Nucleus accumbens (tissue), 56 donors: ENCODE measurements at places on chromosomes 4 and X.

DNA sequence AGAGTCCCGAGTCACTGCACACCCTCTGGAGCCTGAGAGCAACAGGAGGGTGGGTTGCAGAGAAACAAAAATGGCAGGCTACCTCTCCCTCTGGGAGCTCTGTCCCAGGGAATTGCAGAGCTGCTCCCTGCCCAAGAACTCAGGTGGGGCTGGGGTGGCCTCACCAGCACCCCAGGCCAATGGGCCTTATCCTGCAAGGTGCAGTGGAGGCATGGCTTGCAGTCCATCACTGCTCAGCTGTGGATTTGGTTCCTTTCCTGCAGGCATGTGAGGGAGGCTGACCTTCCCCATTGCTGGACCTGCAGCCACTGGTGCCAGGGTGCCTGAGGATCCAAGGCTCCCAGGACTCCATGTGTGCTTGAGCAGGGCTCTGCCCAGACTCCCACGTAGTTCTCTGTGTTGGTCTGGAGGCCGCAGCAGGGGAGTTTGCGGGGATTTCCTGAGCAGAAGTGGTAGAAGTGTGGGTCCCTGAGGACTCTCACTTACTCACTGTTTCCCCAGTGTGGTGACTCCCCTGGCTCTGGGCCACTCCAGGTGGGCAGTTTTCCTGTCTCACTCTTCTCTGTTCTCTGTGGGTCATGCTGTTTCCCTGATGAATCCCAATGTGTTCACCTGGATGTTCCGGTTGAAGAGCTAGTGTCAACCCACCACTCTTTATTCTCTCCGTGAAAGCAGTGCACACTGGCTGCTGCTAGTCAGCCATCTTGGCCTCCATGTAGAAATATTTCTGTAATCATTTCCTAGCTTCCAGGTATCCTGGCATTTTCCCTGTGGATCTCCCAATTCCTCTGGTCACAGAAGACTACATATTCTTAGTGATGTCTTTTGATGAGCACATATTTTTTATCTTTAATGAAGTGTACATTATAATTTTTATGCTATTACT, 82.3 kb downstream of the ARHGAP24 start:
- no peak for DNase-seq

- DNase-seq = no peak
Observed at GRCh38 chr4:7195141-7195515, 2.8 kb downstream of the SORCS2 start.

DNA sequence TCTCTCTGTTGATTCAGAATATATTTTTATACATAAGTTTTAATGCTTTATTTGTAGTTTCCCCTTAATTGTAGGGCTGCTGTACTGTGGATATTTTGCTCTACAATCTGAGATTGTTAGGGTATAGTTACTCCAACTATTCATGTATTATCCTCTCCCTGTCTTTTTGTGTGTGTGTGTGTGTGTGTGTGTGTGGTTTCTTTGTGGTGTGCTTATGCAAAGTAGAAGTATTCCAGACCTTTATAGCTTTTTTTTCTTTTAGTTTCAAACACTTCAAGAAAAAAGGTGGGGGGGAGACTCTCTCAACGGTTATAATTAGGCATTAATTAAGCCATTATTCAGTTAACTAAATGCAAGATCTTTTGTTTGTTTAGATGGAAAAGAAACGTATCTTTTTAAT, 6.7 kb downstream of the SMAD1 start:
- no peak for DNase-seq

GRCh38 chrX:9269134-9269533, 195.7 kb upstream of the TBL1X start:
- no peak for DNase-seq

GRCh38 chrX:40156470-40157227, 58.9 kb upstream of the BCOR start:
- no peak for DNase-seq

DNA sequence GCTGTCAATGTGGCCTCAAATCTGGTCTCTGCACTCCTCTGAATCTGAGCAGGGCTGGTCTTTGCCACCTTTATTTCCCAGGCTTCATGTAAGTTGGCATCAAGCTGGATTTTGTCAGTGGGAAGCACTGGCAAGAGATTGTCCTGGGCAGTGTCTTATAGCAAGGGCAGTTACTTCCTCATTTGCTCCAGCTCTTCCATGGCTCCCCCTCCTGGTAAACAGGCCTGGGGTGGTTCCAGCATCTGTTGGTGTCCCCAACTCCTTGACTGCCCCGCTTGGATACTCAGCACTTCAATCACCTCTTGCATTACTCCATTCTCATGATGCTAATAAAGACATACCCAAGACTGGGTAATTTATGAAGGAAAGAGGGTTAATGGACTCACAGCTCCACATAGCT, 15.0 kb upstream of the REST start:
- DNase-seq = no peak

DNA sequence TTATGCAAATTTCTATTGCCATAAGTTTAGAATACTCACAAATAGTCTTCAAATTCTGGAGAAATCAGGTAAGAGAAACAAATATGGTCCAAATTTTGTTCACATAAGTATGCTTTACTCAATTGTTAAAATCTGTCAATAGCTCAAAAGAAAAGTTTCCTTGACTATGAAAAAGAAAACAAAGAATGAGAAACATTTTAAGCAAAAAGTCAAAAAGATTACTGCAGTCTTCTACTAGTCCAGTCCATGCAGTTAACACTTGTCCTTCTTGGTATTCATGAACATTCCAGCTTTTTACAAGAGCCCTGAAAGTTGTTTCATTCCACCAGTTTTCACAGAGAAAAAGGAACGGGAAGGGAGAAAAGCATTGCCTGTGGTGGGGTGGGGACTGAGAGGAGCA, 54.7 kb upstream of the ZXDA start:
- no peak for DNase-seq

DNA sequence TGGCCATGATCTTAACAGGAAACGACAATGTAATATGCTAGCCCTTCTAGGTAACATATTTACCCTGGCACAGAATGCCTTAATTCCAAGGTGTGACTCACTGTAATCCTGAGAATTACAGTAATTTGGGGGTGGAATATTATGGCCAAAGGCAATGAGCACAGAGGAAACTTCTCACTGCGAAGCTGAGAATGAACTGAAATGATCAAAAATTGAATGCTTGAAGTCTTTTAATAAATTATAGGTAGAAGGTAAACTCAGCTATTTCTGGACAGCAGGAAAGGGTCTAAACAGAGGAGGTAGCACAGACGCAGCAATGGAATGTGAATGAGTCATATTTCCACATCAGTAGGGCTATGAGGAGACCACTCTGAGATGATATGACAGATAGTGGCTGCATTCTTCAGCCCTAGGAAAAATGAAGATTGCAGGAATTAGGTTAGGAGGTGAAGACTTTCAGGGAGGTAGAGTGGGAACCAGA, 312.6 kb downstream of the PACRGL start:
- DNase-seq = no peak

DNA sequence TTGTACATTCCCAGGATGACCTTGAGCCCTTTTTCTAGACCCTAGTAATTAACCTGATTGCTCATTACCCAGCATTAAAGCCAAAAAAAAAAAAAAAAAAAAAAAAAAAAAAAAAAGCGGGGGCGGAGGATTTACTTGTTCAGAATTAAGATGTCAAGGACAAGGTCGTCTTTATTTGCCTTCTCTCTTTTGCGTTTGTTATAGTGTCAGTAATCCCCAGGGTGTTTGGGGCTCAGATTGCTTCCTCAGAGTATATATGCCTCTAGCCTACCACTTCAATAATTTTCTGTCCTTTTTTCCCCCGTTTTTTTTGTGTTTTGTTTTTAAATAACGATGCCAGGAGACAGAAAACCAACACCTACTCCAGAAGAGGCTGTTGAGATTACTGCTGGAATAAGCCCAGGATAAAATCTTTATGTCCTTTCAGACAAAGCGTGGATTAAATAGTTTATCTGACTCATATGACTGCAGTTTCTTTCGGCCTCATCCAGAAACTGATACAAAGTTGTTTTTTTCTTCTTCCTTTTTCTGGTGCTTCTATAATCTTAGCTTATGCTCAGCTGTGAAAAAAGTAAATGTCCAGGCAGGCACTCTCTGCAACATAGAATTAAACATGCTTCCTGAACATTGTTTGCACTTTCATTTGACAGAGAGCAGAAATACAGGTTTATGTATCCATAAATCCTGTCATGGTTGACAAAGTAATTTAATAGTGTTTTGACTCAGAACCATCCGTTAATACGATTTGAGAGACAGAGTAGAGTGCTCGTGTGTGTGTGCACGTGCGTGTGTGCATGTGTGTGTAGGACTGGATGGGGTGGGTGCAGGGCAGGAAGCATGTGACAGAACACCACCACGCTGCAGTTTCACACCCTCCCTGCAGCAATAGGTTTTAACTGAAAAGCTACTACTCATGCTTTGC, 138.6 kb downstream of the AFF1 start:
- no peak for DNase-seq

DNA sequence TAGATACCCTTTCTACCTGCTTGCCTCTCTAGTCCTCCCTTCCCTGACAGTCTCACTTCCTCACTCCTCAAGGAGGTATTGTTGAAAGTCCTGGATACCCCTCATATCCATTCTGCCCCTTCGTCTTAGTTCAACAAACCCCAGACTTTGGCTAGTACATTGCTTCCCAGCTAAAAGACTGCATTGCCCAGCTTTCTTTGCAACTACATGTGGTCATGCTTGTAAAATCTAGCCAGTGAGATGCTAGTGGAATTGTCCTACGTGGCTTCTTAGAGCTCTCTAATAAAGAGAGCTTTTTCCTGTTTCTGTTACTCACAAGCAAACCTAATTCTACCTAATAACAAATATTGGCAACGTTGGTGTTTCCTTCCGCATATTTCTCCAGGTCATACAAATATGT, 237.9 kb upstream of the PSAPL1 start:
- no peak for DNase-seq

- no peak for DNase-seq
Observed at GRCh38 chr4:3690551-3691152, 75.5 kb upstream of the ADRA2C start.

DNA sequence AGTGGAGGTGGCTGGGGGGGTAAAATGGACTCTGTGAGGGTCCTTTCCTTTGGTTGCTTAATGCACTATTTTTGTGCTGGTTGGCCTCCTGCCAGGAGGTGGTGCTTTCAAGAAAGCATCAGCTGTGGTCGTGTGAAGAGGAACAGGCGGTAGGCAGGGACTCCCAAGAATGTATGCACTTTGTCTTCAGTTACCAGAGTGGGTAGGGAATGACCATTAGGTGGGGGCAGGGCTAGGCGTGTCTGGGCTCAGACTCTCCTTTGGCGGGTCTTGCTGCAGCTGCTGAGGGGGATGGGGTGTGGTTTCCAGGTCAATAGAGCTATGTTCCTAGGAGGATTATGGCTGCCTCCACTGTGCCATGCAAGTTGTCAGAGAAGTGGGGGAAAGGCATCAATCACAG, 509.0 kb downstream of the PCDH19 start:
- no peak for DNase-seq

DNA sequence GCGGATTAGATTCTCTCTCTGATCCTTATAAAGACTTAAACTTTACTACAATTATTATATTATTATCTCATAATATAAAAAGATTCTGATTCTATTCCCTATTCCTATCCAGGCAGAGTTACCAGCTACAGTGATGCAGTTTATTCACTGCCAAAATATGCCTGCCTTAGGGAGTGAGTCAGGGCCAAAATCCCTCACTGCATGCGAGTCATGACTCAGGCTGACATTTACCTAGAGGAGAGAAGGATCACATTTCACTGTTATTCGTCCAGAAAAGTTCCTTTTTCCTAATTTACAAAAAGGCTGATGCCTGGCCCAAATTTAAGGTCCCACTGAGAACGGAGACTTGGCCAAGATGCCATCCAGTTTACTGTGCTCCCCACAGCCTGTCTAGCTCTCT, 168.5 kb upstream of the LDB2 start:
- no peak for DNase-seq

DNA sequence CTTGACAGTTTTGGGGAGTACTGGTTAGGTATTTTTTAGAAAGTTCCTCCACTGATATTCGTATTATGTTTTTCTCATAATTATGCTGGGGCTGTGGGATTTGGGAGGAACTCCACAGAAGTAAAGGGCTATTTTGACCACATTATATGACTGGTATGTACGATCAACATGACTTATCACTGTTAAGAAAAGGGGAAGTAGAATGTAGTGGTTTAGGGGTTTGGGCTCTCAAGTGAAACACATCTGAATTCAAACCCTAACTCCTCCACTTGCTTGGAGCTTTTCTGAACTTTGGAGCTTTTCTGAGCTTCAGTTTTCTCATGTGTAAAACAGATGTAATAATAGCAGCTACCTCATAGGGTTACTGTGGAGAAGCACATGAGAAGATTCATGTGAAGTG, 96.4 kb upstream of the C1GALT1C1 start:
- DNase-seq = no peak

GRCh38 chr4:9980898-9981297, 40.4 kb downstream of the SLC2A9 start:
- no peak for DNase-seq

DNA sequence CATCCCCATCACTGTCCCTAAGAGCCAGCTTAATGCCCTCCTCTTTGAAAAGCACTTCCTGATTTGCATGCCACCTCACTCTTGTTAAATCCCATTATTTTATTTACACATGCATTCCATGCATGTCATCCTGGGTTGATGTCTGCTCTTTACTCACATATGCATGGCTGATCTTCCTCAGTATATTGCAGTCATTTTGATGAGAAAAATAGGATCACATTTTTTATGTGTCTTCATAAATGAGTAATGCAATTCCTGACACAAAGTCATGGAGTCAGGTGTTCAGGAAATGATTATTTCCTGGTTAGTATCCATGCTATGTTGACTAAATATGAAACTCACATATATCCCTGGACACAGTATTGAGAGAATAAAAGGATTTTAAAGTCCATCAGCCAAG, 204.7 kb downstream of the SLIT2 start:
- no peak for DNase-seq
